ENCODE measurements at places on chromosomes 13 and 19.
A peak's percentile ranks its signal among the peaks of the same experiment; 100 is the strongest.

DNA sequence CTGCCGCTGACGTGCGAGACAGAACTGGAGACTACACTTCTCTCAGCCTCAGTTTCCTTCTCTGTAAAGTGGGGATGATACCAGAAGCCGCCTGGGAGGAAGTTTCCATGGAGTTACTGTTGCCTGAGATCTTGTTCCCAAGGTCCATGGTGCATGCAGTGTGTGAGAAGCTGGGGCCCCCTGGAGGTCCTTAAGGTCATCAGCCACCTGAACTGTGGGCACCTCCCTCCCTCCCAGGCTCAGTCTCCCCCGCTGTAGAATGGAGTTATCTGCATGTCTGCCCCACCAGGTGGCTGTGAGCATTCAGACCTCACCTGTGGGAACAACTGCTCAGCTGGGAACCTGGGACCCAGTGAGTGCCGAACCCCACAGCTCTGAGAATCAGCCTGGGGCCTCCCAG is 2.7 kb downstream of the CRX start:
- no peak for DNase-seq

- DNase-seq: no peak
Observed at GRCh38 chr19:57192077-57192420, 749 bp downstream of the ZNF264 start.

DNA sequence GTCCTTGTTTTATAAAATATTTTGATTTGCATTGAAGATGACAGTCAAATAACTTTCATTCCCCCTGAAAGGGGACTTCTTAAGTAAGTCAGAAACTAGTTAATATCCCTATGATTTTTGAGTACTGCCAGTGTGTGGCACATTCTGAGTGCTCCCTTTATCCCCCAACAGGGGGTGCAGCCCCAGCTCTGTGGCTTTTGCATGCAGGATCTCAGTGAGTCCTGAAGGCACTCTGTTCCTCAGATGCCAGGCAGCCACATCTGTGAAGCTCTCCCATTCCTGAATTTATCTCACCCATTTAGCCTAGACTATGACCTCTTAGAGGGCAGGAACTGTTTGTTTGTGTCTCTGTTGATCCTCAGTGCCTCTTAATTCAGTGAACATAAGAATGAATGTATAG is 123.1 kb downstream of the CDK8 start:
- no peak for DNase-seq

DNA sequence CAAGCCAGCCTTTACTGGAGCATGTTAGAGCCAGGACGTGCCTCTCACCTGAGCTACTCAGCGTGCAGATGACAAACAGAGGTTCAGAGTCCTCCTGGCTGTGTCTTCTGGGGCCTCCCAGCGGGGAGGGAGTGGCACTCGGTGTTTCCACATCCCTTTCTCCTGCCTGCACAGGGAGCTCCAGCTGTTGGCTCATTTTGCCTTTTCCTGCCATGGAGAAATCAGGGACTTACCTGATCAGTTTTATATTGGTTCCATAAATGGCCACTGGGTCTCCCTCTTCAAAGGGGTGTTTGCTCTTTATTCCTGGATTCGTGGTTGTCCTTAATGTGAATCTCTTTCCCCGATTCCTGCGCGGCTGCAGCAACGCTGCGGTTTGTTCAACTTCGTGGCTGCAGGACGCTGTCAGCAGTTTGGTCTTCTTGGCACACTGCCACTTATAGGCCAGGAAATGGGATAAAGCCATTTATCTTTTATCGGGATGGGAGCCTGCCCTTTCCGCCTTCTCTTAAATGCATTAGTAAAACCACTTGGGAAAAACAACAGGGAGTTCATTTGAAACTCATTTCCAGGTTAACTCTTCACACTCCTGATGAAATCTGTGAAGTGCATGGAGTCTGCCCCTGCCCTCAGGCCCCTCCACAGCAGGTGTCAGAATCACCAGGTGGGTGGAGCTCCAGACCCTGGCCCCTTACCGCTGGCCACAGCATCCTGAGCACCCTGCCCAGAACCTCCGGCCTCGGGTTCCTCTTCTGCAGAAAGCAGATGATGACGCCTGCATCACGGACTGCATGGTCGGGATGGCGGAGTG is 39.8 kb upstream of the MCF2L start:
- DNase-seq: no peak

DNA sequence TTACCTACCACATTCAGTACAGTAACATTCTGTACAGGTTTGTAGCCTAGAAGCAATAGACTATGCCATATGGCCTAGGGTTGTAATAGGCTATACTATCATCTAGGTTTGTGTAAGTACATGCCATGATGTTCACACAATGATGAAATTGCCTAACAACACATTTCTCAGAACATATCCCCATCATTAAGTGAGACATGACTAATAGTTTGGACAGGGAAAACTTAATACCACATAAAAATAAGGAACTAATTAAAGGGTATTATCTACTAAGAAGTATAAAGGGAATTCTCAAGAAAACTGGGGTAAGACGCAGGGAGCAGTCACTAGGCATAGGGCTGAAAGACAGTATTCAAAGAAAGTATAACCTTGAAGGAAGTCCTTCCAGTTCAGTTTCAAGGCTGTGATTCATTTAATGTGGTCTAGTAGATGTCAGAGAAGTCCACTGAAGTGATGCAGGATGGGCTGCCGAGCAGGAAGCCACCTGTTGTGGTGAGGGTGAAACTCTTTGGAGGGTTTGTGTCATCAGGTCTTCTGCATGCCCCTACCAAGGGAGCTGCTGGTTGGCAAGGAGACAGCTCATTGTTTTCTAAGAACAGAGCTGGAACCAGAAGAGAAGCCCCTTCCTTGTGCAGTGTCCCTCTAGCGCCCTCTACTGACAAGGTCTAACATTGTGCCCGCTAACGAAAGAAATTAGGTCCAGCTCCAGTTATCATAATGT is 122.9 kb downstream of the OLFM4 start:
- peak; percentile 82 for DNase-seq

DNA sequence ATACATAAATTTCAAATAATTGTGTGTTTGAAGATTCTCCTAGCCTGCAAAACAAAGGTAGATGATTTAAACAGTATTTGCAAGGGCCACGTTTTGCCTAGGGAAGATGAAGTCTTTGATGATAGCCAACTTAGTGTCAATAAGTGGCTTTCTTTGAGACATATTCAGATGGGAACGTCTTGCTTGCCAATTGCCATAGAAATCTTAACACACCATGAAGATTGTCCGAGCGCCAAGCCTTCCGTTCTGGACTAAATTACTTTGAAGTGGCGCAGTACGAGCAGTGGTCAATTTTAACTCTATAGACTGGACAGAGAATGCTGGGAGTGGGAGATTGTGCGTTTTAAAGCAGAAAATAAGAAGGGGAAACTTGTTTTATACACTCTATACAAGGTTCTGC is 9.9 kb downstream of the ZIC5 start:
- DNase-seq: peak; percentile 40

- no peak for DNase-seq
Observed at GRCh38 chr13:27466513-27466912, 16.1 kb upstream of the MTIF3 start.

DNA sequence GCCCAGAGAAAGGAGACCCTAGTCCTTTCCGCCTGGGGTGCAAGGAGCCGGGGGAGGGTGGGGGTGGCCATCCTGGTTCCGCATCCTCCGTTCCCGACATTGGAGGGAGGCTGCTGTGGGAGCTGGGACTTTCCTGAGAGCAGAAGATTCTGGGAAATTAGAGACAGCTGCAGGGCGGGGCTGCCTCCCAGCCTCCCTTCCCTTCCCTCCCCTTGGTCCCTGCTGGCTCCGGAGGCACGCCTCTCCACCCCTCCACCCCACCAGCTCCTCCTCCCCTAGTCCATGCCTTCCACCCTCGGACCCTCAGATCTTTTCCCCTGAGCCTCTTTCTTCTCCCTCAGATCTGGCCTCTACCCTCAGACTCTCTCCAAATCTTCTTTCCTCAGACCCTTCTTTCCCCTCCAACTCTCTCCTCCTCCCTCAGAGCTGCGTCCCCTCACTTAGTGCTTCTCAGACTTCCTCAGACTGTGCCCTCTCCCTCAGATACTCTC is 3.1 kb upstream of the BCL3 start:
- DNase-seq: no peak

GRCh38 chr13:20271441-20271840 is 39.3 kb upstream of the GJB6 start:
- DNase-seq: no peak

- DNase-seq: no peak
Observed at GRCh38 chr19:47040869-47041268, 7.6 kb downstream of the TMEM160 start.

DNA sequence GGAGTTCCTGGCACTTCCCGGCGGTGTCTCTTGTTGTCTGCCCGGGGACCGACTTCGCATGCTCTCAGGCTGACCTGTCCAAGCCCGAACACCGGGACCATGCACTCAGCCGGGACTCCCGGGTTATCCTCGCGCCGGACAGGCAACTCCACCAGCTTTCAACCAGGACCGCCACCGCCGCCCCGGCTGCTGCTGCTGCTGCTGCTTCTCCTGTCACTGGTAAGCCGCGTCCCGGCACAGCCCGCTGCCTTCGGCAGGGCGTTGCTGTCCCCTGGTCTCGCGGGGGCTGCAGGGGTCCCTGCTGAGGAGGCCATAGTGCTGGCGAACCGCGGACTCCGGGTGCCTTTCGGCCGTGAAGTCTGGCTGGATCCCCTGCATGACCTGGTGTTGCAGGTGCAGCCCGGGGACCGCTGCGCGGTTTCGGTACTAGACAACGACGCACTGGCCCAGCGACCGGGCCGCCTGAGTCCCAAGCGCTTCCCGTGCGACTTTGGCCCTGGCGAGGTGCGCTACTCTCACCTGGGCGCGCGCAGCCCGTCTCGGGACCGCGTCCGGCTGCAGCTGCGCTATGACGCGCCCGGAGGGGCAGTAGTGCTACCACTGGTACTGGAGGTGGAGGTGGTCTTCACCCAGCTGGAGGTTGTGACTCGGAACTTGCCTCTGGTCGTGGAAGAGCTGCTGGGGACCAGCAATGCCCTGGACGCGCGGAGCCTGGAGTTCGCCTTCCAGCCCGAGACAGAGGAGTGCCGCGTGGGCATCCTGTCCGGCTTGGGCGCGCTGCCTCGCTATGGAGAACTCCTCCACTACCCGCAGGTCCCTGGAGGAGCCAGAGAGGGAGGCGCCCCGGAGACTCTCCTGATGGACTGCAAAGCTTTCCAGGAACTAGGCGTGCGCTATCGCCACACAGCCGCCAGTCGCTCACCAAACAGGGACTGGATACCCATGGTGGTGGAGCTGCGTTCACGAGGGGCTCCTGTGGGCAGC is 661 bp downstream of the FREM2 start:
- peak; percentile 87 for DNase-seq

- DNase-seq: no peak
Observed at GRCh38 chr19:39327363-39328045, 6.8 kb upstream of the LRFN1 start.

DNA sequence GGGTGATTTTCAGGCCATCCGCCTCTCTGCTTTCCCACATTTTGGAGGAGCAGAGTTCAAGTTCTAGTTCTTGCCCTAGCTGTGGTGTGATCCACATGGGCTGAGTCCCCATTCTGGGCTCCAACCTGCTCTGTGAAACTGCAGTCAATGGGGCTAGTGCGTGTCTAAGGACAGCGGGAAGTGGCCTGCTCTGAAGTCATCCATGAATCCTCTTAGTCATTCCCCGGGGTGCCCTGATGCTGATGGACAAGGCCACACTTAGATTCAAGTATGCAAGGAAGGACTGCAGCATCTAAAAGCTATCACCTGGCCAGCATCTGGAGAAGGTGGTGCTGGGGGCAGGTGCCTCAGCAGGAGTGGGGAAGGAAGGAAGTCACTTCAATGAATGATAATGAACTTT is 94.6 kb downstream of the TSHZ3 start:
- DNase-seq: no peak

GRCh38 chr19:19064811-19065745 is 1.3 kb downstream of the SLC25A42 start:
- peak; percentile 50 for DNase-seq

GRCh38 chr13:75415694-75416093 is 66.3 kb downstream of the TBC1D4 start:
- no peak for DNase-seq

- no peak for DNase-seq
Observed at GRCh38 chr13:51066091-51066831, 44.8 kb downstream of the C13orf42 start.

- DNase-seq: no peak
Observed at GRCh38 chr13:112487127-112487517, 100.8 kb downstream of the TUBGCP3 start.

DNA sequence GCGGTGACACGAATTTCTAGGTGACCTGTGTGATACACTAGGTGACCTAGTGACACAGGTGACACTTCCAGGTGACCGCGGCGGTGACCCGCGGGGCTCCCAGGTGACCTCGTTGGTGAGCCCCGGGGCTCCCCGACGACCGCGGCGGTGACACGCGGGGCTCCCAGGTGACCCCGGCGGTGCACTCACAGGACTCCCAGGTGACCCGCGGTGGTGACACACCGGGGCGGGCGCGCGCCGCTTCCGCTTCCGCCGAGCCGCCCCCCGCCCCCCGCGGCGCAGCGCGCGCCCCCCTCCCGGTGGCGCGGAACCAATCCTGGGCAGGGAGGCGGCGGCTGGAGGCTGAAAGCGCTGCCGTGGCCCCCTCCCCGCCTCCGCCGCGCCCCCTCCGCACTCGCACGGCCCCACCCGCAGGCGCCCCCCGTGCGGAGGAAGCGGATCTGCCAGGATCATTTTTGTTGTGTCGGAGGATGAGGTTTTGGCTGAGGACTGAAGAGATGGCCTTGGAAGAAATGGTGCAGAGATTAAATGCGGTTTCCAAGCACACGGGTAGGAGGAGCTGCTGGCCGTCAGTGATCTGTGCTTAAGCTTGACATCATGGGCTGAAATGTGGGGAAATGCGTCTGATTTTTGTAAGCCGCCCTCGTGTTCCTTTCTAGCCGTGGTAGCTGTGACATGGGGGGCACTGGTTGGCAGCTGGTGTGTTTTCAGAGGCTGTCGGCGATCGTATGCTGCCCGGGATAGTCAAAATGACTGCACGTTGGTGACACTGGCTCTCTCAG is at the start of gene MCF2L:
Gene MCF2L, plus strand, starts transcription at position 305 of the 782 bp plus-strand sequence. Its CDS starts 166 bp downstream, at position 471.
- peak; percentile 80 for DNase-seq
